ENCODE measurements at places on chromosomes 12 and 14. TPM values are rescaled to one million over a fixed set of nuclear protein-coding genes. Genes with fewer than 3 reads are reported as not detected.

BMP4 gene
- polyA plus RNA-seq, result 97.7 TPM

ZDHHC22 gene
- 0.08 TPM for polyA plus RNA-seq

RNASE7 gene
- polyA plus RNA-seq, result not detected

CHGA gene
- polyA plus RNA-seq, result 3.2 TPM

TMEM229B gene
- 0.75 TPM for polyA plus RNA-seq

DNA sequence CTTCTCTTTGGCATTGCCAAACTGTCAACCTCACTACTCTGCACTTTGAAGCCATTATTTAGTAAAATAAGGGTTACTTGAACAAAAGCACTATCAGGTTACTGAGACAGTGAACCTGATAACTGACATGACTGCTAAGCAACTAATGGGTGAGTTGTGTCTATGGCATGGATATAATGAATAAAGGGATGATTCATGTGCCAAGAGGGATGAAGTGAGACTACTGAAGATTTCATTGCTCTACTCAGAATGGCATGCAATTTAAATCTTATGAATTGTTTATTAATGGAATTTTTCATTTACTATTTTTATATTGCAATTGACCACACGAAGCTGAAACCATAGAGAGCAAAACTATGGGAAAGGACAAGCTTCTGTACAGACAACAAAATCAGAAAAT, 74.4 kb downstream of the CEP128 start:
- no peak for DNase-seq

DNA sequence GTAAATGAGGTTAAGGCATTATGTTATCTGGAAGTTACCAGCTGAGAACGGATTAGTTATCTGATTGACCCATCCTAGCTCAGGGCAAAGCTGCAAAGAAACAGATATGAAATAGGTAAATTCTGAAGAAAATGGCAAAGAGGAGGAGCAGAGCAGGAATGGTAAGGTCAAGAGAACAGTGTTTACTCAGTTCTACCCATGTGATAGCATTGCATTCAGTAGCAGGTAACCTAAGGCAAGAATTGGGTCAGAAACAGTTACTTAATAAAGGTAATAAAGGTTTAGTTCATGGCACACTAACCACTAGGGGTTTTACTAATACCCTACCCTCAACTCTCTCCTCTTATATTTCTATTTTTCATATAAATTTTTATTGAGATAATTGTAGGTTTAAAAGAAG, 224.8 kb downstream of the ASCL1 start:
- DNase-seq, result no peak

- DNase-seq, result no peak
These were observed 238.5 kb downstream of the CACNA1C start for GRCh38 chr12:2291182-2291832.

- DNase-seq, result no peak
These were observed 96.2 kb upstream of the PTPRB start for GRCh38 chr12:70733385-70733784.

DNA sequence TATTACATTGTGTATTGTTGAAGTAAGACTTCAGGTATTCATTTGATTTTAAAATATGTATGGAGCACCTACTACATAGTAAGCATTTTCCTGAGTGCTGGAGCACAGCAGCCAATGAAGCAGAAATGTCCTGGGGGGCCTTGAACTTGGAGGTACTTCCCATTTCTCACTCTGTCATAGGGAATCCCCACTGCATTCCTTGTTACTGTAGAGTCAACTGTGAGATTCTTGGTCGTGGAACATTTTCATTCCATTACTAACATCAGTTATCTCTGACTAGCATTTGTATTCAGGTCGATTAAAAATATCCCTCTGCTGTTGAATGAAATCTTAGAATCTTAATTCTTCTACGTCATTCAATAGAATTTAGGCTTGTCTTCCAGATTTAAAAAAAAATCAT, 66.7 kb downstream of the PDE3A start:
- DNase-seq, result no peak

GRCh38 chr14:65080960-65081747, 21.2 kb downstream of the MAX start:
- DNase-seq, result no peak

DNA sequence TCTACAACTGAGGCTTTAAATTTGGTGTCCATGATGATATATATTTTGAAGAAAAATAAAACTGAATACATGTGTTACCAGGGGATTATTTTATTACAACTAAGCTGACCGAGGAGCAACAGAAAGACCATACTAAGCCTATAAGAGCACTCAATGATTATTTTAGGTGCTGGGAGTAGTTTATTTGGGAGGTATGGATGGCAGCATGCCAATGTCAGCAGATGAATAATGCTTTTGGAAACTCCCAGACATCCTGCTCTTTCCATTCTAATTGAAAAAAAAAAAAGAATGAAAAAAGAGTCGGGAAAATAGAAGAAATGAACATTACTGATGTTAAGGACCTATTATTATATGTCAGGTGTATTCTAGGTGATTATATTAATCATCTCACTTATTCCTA, 441.2 kb downstream of the BTG1 start:
- no peak for DNase-seq

- DNase-seq, result no peak
These were observed 111.0 kb downstream of the MNAT1 start for GRCh38 chr14:60845523-60845922.

- no peak for DNase-seq
These were observed 534.8 kb downstream of the NRXN3 start for GRCh38 chr14:78704965-78705364.

GRCh38 chr14:84282618-84283017, 1247.3 kb upstream of the FLRT2 start:
- no peak for DNase-seq

DNA sequence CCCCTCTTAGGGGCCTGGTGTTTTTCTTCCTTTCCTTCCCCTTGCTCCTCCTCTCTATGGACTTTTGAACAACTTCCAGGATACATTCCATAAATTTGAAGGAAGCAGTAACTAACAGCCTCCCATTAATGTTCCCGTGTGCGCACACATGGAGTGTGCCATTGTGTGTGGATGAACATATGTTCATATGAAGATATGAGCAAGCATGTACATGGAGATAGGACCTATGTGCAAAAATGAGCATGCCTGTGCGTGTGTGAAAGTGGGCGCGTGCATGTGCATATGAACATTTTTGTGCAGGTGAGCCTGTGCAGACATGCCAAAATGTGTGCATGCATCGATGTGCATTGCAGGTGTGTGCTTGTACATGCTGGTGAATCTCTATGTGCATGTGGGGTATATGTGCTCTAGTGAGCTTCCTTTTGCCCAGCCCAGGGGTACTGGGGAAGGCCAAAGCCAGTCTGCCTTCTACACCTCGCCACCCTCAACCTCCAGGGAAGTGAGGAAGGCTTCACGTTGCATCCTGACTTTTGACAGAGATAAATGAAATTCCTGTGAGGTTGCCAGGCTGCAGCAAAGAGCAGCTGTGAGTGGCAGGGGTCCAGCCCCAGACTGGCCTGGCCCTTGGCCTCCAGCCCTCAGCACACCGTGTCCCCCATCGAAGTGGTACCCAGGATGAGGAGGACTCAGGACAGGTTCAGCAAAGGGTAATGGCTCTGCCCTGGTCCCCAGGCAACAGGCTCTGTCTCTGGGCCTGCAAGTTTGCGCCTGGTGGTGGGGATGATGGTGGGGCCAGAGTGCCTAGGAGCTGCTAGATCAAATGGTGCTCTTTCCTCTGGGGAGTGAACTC, 21.1 kb upstream of the PGF start:
- no peak for DNase-seq

- DNase-seq, result no peak
These were observed 10.0 kb downstream of the LHX5 start for GRCh38 chr12:113461666-113462065.

GRCh38 chr12:119153477-119154434, 25.0 kb upstream of the HSPB8 start:
- peak; percentile 89 for DNase-seq

- DNase-seq, result no peak
These were observed 82.9 kb upstream of the DYNC1H1 start for GRCh38 chr14:101881426-101881825.

DNA sequence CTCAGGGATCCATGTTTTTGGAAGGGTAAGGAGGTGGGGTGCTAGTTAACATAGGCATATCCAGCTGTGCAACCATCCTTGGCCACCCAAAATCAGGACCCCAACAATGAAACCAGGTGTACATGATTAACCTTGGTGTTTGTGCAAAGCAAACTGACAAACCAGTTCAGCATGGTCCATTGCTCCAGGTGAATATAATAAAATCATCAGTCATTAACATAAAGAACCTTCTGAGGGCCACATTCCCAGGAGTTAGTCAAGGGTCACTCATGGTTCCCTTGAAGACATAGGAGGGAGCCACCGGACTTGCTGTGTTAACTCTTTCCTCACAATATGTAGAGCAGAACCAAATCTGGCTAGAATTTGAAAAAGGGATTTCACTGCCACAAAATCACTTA, 17.8 kb downstream of the SLC38A2 start:
- DNase-seq, result no peak

DNA sequence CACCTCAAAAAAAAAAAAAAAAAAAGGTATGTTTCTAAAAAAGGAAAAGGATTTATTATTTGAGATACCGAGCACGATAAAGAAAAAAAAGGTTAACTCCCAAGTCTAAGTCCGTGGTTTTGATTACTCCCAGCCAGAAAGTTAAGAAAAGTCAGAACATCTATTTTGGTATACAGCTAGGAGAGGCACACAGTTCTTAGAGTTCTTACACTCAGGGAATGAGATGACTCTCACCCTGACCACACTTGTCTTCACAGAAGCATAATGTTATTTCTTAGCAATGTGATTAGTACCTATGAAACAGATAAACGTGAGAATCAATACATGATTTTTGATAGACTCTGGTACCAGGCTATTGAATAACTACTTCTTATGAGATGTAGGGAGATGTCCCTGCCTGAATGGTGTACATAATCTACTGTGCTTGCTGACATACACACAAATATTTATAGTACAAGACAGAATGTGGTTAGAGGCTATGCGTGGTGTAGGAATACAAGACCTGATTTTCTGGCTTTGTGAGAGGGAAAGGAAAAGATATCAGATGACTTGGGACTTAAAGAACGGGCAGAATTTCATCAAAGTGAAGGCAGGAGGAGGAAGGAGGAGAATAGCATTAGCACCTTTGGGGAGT, 31.6 kb downstream of the LIMA1 start:
- no peak for DNase-seq

GRCh38 chr12:54987611-54988231, 3.2 kb upstream of the TESPA1 start:
- no peak for DNase-seq

- no peak for DNase-seq
These were observed 590.5 kb upstream of the LRFN5 start for GRCh38 chr14:41016213-41016612.

DNA sequence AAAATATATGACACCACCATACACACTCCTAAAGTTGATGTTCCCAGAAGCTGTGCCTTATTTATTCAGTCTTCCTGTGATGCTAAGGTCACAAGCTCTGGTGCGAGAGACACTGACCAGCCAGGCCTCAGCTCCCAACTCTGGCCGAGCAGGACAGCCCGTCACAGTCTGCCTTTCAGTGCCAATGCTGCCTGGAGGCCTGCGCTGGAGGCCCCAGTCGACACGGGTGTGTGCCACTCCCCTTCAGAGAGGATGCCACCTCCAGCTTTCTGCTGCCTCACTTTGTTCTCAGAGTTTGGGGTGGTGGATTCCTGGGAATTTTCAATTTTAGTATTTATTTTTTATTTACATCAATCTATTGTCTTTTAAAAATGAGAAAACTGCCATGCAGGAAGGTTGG, 7.3 kb upstream of the PAPLN start:
- no peak for DNase-seq

GRCh38 chr12:22576473-22576872, 32.1 kb upstream of the C2CD5 start:
- DNase-seq, result no peak

DNA sequence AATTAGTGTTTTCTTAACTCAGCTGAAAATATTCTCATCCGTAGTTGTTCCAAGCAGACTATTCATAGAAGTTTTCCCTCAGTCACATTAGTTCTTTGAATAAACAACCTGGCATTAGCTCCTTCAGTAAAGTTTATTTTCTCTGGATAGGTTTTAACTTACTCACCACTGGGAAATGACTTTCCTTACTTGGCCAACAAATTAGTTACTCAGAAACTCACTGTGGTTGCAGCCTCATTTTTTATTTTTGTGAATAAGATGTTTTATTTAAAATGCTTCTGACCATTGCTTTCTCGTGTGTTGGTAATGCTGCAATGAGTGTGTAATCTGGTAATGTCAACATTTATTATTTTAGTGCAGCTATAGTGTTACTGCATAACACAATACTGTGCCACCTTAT, 74.9 kb downstream of the NOVA1 start:
- no peak for DNase-seq

DNA sequence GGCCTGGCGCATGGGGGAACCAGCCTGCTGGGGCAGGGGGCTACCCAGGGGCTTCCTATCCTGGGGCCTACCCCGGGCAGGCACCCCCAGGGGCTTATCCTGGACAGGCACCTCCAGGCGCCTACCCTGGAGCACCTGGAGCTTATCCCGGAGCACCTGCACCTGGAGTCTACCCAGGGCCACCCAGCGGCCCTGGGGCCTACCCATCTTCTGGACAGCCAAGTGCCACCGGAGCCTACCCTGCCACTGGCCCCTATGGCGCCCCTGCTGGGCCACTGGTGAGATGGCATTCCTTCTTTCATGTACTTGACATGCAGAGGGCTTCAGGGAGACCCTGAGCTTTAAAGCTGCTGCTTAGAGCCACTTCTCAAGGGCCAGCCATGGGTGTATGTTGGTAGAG, 9.0 kb downstream of the LGALS3 start:
- DNase-seq, result no peak

DNA sequence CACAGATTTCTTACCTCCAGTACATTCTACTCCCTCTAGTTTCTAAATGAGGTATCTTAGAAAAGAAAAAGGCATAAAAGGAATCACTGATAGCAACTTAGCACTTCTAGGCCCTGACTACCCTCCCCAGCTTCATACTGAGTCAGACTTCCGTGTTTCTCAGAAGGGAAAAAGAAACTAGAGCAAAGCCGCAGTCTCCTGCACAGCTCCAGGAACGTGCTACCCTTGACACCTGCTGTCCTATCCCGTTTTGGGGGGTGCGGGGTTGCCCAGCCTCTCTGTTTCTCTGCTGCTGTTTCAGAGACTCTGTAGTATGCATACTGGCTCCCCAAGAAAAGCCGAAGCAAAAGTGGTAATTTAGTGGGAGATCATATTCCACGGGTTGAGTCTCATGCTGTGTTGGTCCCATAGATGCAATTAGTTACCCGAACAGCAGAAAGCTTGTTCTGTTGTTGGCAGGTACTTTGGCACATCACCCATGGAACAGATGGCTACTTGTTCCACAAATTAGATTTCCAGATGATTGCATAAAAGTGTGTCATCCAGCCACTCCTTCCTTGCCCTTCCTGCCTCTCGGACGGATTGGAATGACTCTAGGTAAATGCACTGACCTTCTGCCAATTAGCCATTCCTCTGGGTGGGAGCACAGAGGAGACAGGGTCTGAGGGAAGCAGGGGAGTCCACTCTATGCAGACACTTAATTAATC, 438.1 kb downstream of the FUT8 start:
- DNase-seq, result no peak

GRCh38 chr12:116244474-116245090, 32.9 kb downstream of the MED13L start:
- no peak for DNase-seq

- DNase-seq, result no peak
These were observed 394.5 kb upstream of the GARIN6 start for GRCh38 chr12:99253068-99253467.

GRCh38 chr14:38420048-38420447, 164.2 kb upstream of the CLEC14A start:
- DNase-seq, result no peak

Measured in left lung (tissue), 14 donors.